Activated naive CD8-positive, alpha-beta T cell treated with anti-CD3 and anti-CD28 coated beads, Interleukin-2, amount 50 U/mL, for 24 hours (primary cell): ENCODE measurements at places on chromosomes 1 and 21.

GRCh38 chr1:219434285-219434922 lies 178.5 kb downstream of the ZC3H11B start:
- no peaks in the 10 kb centered on the region for H3K4me1 ChIP-seq
- no peak overlapping the region for H3K4me3 ChIP-seq
- H3K27ac ChIP-seq = no peak overlapping the region
- no peaks in the 10 kb centered on the region for H3K36me3 ChIP-seq
- DNase-seq = no peak

DNA sequence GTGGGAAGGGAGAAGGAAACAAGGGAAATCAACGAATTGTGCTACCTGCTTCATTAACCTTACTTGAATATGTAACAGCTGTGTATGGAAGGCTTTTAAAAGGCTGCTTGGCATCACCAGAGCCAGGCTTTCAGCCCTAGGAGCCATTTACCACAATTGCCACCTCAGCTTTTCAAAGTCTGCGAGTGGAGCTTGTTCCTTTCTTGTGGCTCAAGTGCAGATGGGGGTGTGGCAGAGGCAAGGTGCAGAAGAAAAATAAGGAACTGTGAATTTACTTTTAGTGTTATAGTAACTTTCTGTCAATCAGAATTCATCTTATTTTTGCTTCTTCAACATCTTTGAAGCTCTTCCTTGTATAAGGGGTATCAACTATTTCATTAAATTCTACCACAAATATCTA lies 17.6 kb downstream of the CLCA2 start:
- H3K4me3 ChIP-seq = no peak overlapping the region
- no peak overlapping the region for H3K27ac ChIP-seq
- peaks cover 7% of the 10 kb centered on the region for H3K4me1 ChIP-seq
- no peaks in the 10 kb centered on the region for H3K36me3 ChIP-seq

GRCh38 chr1:209657140-209657879 lies 5.1 kb upstream of the LAMB3 start:
- H3K27me3 ChIP-seq = peaks cover 13% of the 10 kb centered on the region
- no peak overlapping the region for H3K27ac ChIP-seq
- DNase-seq = no peak
- H3K4me3 ChIP-seq = no peak overlapping the region
- no peaks in the 10 kb centered on the region for H3K36me3 ChIP-seq

DNA sequence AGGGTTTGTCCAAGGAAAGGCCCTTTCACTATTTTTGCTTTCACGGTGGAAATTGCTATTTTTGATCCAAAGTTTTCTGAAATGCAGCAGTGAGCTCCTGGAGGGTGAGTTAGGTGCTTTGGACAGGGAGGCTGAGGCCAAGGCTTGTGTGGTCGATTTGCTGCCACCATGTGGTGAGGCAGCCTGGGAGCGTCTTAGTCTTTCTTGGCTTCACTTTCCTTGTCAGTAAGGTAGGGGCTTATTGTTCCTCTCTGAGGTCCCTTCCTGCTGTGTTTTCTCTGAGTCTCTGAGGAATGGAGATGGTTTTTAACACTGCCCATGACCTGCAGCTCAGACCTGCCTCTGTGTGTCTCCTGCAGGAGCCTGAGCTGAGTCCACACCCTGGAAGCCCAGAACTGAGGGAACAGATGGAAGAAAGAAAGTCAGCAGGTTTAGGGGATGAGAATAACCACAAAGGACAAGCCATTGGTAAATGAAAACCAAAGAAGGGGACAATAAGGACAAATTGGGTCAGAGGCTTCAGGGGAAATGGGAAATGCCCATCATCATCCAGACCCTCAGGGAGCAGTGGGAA lies 20.1 kb upstream of the S100A10 start:
- DNase-seq = peak; percentile 45
- H3K4me3 ChIP-seq = no peak overlapping the region
- H3K36me3 ChIP-seq = no peaks in the 10 kb centered on the region
- H3K4me1 ChIP-seq = no peaks in the 10 kb centered on the region
- no peak overlapping the region for H3K27ac ChIP-seq

- H3K27ac ChIP-seq = no peak overlapping the region
- no peaks in the 10 kb centered on the region for H3K36me3 ChIP-seq
- peaks cover 3% of the 10 kb centered on the region for H3K4me1 ChIP-seq
- H3K4me3 ChIP-seq = no peak overlapping the region
- H3K27me3 ChIP-seq = no peaks in the 10 kb centered on the region
Observed at GRCh38 chr1:91584878-91585277, 84.2 kb downstream of the CDC7 start.

- no peak for DNase-seq
- peaks cover 6% of the 10 kb centered on the region for H3K27me3 ChIP-seq
- no peak overlapping the region for H3K27ac ChIP-seq
Observed at GRCh38 chr1:57887964-57888491, 464.2 kb upstream of the DAB1 start.

GRCh38 chr1:247908766-247909165 lies 11.3 kb upstream of the OR2T8 start:
- H3K4me3 ChIP-seq = no peak overlapping the region
- peaks cover 2% of the 10 kb centered on the region for H3K27me3 ChIP-seq
- no peaks in the 10 kb centered on the region for H3K36me3 ChIP-seq
- no peak overlapping the region for H3K27ac ChIP-seq
- peaks cover 19% of the 10 kb centered on the region for H3K4me1 ChIP-seq

DNA sequence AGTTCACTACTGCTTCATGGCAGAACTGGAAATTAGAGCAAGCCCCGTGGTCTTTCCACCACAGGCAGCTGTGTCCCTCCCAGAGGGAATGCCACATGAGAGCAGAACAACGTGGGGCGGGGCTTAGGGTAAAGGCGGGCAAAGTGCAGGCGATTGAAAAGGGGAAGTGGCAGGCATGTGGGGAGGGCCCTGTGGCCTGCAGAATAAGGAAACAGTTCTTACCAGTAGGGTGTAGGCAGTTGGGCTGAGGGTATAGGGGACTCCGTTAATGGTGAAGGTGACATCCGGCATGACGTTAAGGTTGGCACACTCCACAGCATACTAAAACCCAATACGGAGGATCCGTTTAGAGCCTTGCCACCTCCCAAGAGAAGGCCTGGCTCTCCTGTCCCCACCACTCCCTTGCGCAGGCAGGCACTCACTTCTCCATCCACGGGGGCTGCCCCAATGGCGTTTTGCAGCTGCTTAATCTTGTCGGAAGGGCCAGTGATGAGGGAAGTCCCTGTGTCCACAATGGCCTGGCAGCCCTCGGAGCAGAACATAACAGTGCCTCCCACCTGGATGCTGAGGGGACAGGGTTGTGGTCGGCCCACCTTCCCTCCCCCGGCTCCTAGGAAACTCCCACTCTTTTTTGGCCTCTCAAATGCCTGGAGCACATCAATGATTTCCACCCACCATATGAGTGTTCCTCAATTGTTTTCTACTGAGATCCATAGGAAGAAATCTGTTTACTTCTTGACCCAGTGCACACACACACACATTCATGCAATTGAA lies 9.1 kb upstream of the RAB7B start:
- H3K27me3 ChIP-seq = peaks cover 2% of the 10 kb centered on the region
- peaks cover 31% of the 10 kb centered on the region for H3K4me1 ChIP-seq
- no peaks in the 10 kb centered on the region for H3K36me3 ChIP-seq
- H3K4me3 ChIP-seq = peak overlapping the region; percentile 21
- peak overlapping the region; percentile 45 for H3K27ac ChIP-seq

- H3K4me1 ChIP-seq = peaks cover 25% of the 10 kb centered on the region
- H3K36me3 ChIP-seq = no peaks in the 10 kb centered on the region
- no peak overlapping the region for H3K27ac ChIP-seq
- DNase-seq = no peak
- no peak overlapping the region for H3K4me3 ChIP-seq
- H3K27me3 ChIP-seq = no peaks in the 10 kb centered on the region
Observed at GRCh38 chr1:232915212-232915611, 35.2 kb upstream of the NTPCR start.

DNA sequence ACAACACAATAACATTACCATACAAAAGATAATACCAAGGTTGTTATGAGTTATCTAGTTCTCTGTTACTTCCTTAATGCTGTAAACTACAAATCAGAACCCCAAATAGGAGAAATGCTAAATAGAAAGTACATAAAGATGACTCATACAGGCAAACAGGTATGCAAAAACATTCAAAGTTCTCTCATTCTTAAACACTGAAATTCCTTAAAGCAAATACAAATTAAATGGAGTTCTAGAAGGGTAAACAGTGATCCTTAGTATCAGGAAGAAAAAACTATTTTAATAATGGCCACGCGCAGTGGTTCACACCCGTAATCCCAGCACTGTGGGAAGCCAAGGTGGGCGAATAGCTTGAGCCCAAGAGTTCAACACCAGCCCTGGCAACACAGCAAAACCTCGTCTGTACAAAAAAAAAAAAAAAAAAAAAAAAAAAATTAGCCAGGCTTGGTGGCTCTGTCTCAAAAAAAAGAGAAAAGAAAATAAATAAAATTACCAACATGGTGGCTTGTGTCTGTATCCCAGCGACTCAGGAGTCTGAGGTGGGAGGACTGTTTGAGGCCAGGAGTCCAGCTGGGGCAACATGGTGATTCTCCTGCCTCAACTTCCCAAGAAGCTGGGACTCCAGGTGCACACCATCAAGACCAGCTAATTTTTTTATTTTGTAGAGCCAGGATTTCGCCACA lies 17.5 kb downstream of the FBXO42 start:
- DNase-seq = no peak
- H3K4me3 ChIP-seq = no peak overlapping the region
- H3K4me1 ChIP-seq = peaks cover 18% of the 10 kb centered on the region
- no peak overlapping the region for H3K27ac ChIP-seq
- peaks cover 2% of the 10 kb centered on the region for H3K36me3 ChIP-seq

GRCh38 chr1:204289280-204289679 lies 70.4 kb downstream of the PLEKHA6 start:
- H3K27ac ChIP-seq = no peak overlapping the region
- no peak for DNase-seq
- H3K4me1 ChIP-seq = peaks cover 22% of the 10 kb centered on the region
- H3K36me3 ChIP-seq = no peaks in the 10 kb centered on the region
- no peak overlapping the region for H3K4me3 ChIP-seq
- H3K27me3 ChIP-seq = peaks cover 2% of the 10 kb centered on the region

GRCh38 chr1:67737875-67738274 lies 52.9 kb downstream of the GADD45A start:
- no peaks in the 10 kb centered on the region for H3K36me3 ChIP-seq
- no peaks in the 10 kb centered on the region for H3K27me3 ChIP-seq

DNA sequence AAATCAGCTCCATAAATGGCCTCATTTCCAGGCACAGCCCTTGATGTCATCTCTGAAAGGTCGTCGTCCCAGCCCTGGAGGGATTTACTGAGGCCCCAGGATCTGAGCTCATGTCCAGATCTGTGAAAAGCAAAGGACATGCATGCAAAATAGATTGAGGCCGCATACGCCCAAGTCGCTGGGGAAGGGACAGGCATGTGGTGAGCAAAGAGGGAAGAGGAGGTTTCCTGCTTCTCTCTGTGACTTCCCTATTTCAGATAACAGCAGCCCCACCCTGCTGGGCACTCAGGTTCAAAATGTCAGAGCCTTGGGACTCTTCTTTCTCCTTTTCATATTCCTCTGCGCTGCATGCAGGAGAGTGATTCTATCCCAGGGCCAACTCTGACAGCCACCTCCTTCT lies 197.2 kb downstream of the ADSS2 start:
- H3K27me3 ChIP-seq = no peaks in the 10 kb centered on the region
- no peak overlapping the region for H3K27ac ChIP-seq
- no peaks in the 10 kb centered on the region for H3K36me3 ChIP-seq
